ENCODE measurements at places on chromosomes 13 and 19. TPM values are rescaled to one million over a fixed set of nuclear protein-coding genes. Genes with fewer than 3 reads are reported as not detected.

Gene PEG3
- total RNA-seq, result not detected

Gene KRTDAP
- total RNA-seq, result not detected

Gene PNKP
- 123 TPM for total RNA-seq

GRCh38 chr19:1433119-1434039 is 4.8 kb upstream of the RPS15 start:
- no peak for DNase-seq
- H3K27ac ChIP-seq, result no peak overlapping the region
- no peaks in the 10 kb centered on the region for H3K27me3 ChIP-seq
